Central memory CD4-positive, alpha-beta T cell (primary cell): ENCODE measurements at places on chromosomes 7 and 10.
A peak's percentile ranks its signal among the peaks of the same experiment; 100 is the strongest.

DNA sequence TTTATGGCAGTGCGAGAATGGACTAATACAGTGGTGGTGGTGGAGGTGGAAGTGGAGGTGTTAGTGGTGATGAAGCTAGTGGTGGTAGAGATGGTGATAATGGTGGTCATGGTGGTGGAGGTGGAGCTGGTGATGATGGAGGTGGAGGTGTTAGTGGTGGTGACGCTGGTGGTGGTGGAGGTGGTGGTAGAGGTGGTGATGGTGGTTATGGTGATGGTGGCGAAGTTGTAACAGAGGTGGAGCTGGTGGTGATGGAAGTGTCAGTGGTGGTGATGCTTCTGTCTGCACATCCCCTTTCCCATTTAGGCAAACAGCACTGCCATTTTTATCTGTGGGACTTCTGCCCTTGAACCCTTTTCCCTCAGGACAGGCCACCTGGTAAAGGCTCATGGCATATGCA lies 7.4 kb upstream of the PTPRN2 start:
- no peak for DNase-seq

DNA sequence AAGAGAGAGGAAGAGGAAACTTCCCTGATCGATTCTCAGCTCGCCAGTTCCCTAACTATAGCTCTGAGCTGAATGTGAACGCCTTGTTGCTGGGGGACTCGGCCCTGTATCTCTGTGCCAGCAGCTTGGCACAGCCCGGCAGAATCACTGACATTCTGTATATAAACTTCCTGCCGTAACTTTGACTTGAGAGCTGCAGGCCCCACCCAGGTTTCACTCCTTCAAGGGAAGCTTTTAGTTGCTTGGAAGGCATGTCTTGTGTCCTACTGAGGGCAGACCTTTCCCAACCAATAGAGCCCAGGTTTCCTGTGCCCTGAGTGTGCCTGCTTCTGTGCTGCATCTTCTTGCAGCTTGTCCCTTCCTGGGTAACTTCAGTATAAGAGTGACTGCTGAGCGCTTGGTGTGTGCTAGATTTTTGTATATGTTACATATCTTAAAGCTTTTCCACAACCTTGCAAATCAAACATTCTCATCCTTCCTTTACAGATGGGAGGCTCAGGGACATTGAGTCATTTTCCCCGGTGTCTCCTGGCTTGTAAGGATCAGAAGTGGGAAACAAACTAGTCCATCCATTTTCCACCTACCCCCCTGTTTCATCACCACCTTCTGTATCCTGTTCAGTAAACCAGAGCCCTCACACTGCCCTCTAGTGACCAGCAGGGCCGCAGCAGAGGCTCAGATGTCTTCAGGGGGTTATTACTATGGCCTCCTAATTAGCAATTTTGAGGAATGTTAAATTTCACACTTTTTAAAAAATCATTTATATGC lies 225.2 kb upstream of the PRSS58 start:
- peak; percentile 44 for DNase-seq

DNA sequence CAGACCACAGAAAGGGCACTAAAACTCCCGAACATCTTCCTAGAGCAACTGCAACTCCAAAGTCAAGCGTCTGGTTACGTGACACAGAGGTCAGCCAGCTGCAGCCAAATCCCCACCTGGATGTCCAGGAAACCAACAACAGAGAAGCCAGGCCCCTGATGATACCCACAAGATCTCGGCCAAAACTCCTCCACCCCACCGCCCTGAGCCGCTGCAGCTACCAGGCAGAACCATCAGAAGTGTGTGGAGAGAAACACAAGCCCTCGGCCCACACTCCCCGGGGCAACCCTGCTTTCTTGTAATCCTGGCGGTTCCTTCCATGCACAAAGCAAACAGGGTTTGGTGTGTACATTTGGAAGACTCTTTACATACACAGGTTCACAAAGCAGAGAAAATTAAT lies 8.7 kb downstream of the CHST15 start:
- DNase-seq = no peak

GRCh38 chr7:55508221-55509011 lies 63.9 kb downstream of the VOPP1 start:
- no peak for DNase-seq

GRCh38 chr7:31633894-31634494 lies 53.0 kb upstream of the PPP1R17 start:
- DNase-seq = no peak

DNA sequence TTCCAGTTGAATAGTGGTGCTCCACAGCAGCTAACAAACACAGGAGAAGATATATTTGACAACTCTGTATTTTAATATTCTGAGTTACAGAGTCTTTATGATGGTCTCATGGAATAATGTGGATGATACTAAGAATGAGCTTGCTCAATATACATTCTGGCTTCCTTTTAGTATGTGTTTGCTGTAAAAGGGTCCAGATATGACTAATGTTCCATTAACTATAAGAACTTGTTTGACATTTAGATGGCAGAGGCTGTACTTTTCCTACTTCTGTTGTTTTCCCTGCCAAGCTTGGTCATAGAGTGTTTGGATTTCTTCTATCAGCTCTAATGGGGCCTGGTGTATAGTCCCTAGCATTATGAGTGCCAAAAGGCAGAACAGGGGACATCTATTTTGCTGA lies 61.5 kb upstream of the GPR22 start:
- no peak for DNase-seq

DNA sequence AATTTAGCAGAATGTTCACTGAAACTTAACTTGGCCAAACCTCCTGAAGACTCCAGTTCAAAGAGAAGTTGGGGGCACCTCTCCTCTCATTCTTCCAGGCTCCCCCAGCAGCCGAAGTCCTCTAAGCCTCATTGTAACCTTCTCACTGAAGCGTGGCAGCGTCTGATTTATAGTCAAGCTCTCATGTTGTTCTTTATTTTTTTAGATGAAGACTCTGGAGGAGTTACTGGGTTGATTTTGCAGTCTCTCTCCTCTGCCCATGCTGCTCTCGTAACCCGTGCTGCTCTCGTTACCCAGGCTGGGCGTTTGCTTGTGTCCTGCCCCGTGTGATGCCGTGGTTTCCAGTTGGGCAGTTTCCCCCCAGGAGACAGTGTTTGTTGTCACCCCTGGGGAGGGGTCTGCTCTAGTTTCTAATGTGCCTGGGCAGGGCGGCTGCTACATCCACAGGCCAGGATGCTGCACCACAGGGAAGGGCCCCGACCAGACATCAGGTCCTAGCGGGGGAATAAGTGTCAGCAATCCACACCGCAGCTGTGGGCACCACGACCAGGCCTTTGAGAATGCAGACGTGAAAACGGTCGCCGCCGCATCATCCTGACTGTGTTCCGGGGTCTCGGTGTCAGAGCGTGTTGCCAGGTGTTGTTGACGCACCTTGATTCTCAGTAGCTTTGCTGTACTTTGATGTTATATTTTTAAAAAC lies 65.2 kb downstream of the WDR37 start:
- DNase-seq = no peak

GRCh38 chr10:26215935-26216584 lies 514 bp upstream of the GAD2 start:
- DNase-seq = no peak

DNA sequence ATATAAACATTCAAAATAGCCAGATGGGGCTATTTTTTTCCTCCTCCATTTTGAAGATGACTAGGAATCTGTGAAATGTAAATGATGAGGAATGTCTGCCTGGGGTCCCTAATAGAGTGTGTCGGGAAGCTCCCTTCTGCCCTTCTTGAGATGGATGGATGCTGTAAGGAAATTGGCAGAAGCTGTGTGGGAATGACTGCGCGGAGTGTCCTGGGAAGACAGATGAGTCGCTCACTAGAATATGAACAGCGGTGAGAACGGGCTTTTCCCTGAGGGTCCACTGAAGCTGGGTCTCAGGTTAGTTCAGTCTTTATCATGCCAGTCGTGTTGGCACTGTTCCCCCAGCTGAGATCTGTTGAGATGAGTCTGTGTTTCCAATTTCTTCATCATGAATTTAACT lies 75.1 kb upstream of the PLPP4 start:
- no peak for DNase-seq

DNA sequence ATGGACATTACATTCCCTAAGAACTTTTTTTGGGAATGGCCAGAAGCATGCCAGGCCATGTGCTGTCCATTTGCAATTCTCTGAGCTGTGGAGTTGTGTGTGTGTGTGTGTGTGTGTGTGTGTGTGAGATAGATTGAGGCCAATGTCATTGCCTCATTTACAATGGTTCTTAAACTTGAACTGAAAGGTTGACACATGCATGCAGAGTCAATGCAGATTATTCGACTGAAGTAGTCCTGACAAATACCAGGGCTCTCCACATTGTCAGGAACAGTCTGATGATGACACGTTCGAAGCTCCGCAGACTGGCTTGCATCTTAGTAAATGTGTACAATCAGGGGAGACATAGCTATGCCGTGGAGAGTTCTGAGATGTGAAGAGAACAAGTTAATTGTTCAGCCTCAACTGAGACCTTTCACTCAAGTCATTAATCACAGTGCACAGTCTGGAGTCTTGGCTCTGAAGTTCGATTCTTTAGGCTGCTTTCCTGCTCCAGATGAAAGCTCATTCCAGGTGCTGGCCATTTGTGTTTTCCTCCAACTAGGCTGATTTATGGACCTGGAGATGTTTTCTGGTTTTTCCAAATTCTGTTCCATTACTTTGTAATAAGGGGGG lies 921.9 kb downstream of the LRMDA start:
- no peak for DNase-seq

DNA sequence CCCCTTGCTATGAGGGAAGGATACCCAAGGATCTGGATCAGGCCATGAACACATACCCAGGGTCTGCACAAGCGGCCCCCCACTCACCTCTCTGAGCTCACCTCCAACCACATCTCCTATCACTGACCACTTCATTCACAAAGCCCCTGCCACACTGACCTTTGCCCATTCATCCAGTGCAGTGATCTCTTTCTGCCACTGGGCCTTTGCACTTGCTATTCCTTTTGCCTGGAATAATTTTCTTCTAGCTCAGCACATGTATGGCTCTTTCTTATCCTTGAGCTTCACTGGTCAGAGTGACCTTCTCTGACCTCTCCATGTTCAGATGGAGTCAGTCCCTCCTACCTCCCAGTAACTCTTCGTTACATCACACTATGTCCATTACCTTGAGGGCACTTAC lies 48.3 kb downstream of the ADRA2A start:
- DNase-seq = no peak

DNA sequence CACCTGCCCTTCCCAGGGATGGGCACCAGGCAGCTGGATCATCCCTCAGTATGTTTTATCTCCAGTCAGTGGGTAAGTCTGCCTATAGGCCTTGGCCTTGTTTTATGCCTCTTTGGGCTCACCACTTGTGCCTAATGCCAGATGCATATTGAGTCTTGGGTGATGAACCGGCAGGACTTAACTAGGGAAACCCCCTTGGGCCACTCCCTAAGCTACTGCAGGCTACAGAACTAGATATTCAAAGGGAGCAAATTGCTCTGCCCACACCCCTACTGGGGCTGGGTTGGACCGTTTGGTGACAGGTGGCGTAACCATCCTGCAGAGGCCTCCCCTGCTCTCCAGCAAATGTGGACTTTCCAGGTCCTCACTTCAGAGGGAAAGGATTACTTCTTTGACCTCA lies 115.7 kb upstream of the GDF10 start:
- DNase-seq = no peak

DNA sequence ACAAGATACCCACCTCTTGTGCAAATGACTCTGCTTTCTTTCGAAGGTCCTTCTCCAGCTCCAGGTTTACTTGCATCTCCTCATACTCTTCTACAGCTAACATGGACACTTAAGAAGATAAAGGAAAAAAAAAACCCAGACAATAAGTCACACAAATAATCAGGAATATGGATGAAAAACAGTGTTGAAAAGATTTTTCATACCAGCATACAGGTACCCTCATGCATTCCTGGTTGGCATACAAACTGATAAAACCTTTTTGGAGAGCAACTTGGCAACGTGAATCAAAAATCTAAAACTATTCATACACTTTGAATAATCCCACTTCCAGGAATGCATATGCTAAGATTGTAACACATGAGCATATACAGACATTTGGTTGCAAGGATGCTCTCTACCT lies 60.1 kb downstream of the SHTN1 start:
- DNase-seq = no peak

- DNase-seq = no peak
Measured at GRCh38 chr7:135856356-135857144, 107.9 kb upstream of the FAM180A start.

- DNase-seq = no peak
Measured at GRCh38 chr7:133051066-133051465, 30.8 kb downstream of the CHCHD3 start.

- no peak for DNase-seq
Measured at GRCh38 chr7:102898532-102898859, 14.3 kb upstream of the LRRC17 start.

DNA sequence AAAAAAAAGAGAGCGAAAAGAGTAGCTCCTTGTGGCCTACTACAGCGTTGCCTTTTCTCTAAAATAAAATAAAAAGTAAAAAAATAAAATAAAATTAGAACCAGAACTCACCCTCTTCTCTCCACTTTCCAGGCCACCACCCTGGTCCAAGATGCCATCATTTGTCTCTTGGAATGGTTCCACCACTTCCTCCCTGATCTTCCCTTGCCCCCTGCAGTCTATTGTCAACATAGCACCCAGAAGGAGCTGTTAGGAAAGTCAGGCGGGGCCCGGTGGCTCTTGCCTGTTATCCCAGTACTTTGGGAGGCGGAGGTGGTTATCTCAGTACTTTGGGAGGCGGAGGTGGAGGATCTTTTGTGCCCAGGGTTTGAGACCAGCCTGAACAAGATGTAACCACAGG lies 7.6 kb upstream of the GRID2IP start:
- DNase-seq = no peak
